ENCODE measurements at places on chromosomes 12 and 14.

- DNase-seq, result no peak
These were observed 16.7 kb downstream of the STK38L start for GRCh38 chr12:27260746-27261145.

DNA sequence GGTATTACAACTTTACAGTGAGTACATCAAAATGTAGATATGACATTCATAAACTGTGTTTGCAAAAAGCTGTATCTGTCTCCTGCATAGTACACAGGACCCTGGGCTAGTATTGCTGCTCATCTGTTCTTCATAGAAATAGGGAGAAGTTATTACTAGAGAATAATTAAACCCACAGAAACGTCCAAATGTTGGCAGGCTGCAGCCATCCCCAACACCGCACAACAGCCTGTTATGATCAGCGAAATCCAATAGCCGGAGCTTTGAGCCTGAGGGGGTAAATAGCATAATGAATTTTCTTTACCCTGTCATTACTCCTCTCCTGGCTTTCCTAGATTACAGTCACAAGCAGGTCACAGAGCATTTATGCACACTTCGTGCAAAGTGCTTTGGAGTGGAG is 178.0 kb downstream of the DACT1 start:
- DNase-seq, result no peak

- no peak for DNase-seq
These were observed 31.3 kb upstream of the SMUG1 start for GRCh38 chr12:54220092-54220557.

GRCh38 chr14:91012045-91012444 is 48.4 kb downstream of the RPS6KA5 start:
- DNase-seq, result no peak

DNA sequence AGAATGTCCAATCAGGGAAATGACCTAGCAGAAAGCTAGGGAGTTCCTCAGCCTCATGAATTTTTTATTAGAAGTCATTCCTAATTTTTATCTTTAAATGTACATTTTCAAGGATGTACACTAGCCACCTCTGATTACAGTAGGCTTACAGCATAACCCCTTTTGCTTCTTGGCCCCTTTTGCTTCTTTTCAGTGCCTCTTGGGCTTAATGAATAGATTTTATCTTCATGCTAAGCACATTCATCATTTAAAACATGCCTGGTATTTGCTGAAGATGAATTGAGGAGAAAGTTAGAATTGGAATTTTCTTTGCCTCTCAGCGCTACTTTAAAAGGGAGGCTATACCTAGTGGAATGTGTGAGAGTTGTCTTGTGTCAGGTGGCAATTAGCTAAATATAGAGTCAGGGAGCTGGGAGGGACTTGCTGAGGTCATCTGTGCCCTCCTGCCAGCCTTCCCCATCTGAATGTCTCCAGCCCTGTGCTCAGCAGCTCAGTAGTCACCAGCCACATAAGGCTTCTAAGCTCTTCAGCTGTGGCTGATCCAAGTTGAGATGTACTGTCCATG is 132.1 kb downstream of the SAMD4A start:
- no peak for DNase-seq
